ENCODE measurements at places on chromosomes 12 and 14. TPM values are rescaled to one million over a fixed set of nuclear protein-coding genes. Genes with fewer than 3 reads are reported as not detected.

Gene OTUB2
- total RNA-seq, result 0.69 TPM

DNA sequence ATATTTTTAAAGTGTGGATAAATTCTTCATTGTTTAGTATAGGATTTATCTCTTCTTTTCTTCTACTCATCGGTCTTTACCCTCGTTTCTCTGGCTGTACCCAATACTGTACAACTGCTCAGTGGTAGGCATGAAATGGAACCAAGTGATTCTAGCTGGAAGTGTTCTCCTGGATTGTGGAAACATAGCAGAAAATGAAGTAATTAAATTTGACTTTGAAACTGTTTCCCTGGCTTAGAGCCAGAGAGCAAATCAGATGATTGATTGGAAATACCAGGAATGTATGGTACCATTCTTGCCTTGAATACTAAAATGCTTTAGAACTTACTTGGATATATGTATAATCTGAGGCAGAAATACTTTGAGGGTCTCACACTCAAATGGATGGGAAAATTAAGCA, 292.3 kb downstream of the ERC1 start:
- no peak for DNase-seq

Gene IGF1
- not detected for total RNA-seq

Gene CS
- total RNA-seq, result 159 TPM

DNA sequence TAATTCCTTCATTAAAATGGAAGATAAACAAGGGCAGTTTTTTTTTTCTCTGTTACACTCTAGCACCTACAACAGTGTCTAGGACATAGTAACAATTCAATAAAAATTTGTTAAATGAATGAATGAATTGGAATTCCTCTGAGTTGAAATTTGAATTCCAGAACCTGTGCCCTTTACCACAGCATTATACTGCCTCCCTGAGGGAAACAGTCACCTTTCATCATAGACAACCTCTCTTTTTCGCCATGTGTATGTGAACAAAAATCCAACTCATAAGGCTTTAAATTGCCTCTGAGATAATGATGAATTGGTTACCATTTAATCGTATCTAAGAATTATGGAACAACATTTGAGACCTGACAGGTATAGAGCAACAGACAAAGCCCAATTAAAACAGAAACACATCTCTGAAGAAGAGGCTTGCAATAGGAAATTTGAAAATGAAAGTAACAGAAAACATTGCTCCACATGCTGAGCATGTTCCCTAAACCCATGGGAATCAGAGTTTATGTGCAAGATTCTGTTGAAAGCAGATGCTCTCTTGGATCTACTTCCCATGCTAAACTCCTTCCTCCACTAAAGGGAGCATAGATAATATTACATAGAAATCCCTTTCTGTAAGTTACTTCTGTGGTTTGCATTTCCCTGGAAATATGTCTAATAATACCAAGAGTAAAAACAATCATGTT, 657.8 kb downstream of the GALC start:
- DNase-seq, result no peak

Gene POTEG
- total RNA-seq, result not detected

Gene CAPS2
- total RNA-seq, result 4.1 TPM

DNA sequence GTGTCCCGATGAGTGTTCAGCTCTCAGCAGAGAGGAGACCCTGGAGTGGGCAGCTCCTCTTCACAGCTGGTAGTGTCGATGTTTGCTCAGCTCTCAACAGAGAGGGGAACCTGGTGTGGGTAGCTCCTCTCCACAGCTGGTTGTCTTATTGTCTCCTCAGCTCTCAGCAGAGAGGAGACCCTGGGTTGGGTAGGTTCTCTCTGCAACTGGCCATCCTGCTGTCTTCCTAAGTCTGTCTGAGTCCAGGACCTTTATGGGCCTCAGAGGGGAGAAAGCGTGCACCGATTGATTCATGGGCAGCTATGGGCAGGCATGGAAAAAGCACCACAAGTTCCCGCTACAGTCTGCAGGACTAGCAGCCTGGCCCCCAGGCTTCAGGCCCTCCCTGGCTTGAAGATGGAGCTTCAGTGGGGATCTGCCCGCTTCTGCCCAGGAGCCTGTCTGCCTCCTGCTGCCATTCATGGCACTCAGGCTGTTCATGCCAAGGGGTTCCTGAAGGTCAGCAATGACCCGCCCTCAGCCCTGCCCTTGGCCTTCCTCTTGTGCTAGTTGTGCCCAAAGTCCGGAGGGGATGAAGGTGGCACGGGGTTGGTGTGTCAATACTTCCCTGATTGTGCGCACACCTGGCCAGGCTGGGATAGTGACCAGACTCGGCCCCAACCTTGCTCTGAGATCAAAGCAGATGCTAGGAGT, 224.2 kb downstream of the KCNC2 start:
- DNase-seq, result no peak

Gene SCN8A
- total RNA-seq, result 7.4 TPM

- DNase-seq, result no peak
Observed at GRCh38 chr14:87045246-87045645, 947.7 kb downstream of the GALC start.

DNA sequence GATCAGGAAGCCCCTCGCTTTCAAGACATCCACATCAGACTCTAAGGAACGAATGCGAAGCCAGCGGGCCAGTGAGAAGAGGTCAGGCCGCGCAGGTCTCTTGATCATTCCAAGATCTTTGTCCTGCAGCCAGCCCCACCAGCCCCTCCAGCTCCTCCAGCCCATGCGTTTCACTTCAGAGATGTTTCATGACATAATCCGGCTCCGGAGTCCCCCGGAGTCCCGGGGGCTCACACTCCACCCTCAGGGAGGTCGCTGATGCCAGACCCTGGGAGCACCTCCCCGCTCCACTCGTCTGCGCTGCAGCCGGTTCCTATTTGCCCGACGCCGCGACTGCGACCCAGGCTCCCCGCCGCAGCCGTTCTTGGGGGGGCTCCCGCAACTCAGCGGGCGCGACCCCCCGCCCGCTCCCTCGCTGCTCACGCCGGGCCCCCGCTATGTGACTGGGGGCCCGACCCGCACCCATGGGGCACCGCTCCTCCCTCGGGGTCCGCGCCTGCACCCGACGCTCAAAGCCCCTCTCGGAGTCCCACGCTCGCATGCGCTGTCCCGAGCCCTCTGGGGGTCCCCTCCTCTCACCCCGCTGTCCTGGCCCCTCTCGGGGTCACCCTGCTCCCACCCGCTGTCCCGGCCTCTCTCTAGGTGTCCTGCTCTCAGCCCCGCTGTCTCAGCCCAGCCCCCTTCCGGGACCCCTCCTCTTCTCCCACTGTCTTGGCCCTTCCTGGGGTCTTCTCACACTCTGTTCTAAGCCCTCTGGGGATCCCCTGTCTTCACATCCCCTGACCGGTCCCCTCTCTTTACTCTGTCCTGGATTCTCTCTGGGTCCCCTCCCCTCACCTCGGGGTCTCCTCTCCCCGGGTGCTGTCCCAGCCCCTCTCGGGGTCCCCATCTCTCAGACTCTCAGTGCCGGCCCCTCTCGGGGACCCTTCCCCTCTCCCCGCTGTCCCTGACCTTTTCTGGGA, 1.1 kb downstream of the TAOK3 start:
- DNase-seq, result no peak

- DNase-seq, result no peak
Observed at GRCh38 chr14:101135796-101136742, 232.5 kb upstream of the RTL1 start.

GRCh38 chr12:104577581-104577981, 120.8 kb downstream of the CHST11 start:
- peak; percentile 58 for DNase-seq

Gene FOXG1
- not detected for total RNA-seq

- peak; percentile 81 for DNase-seq
Observed at GRCh38 chr14:104051092-104051813, 34.2 kb upstream of the ASPG start.

GRCh38 chr12:93325855-93326254, 51.9 kb upstream of the NUDT4 start:
- peak; percentile 76 for DNase-seq

- peak; percentile 2 for DNase-seq
Observed at GRCh38 chr14:33184587-33184986, 245.9 kb downstream of the NPAS3 start.

Gene MARCHF9
- total RNA-seq, result 6.3 TPM

Gene SLC5A8
- total RNA-seq, result not detected

Gene SLC41A2
- total RNA-seq, result 2.4 TPM

All from LHCN-M2 (cell line).